ENCODE measurements at places on chromosomes 1 and 21.

- DNase-seq, result peak; percentile 11
Observed at GRCh38 chr1:67429528-67430357, 459 bp downstream of the SERBP1 start.

- DNase-seq, result no peak
Observed at GRCh38 chr1:202155478-202156021, 4.9 kb downstream of the PTPN7 start.

DNA sequence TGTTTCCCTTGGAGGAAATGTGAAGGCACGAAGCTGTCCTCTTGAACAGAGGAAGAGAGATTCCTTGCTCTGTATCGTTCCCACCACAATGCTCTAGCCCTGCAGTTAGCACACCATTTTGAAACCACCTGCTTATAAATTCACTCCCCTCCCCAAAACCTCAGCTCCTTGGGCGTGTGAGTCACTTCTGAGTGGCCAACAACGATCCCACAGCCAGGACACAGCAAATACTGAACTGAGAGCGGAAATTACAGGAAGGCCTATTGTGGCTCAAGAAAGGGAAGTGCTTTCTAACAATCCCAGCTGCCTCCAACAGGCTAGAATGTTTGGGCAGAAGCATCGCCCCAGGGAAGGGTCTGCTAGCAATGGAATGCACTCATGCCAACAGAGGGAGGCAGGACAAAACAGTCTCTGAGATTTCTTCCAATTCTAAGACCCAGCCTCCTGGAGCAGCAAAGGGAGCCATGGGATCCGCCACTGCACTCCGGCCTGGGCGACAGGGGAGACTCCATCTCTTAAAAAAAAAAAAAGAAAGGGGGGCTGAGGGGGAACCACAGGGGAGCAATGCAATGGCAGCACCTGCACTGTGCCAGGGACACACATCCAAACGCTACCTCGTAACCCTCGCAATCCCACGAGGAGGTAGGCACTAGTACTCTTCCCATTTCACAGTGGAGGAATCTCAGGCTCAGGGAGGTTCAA, 1.9 kb downstream of the TMEM53 start:
- DNase-seq, result peak; percentile 34

- DNase-seq, result no peak
Observed at GRCh38 chr1:230793463-230793745, 46.2 kb downstream of the CAPN9 start.

DNA sequence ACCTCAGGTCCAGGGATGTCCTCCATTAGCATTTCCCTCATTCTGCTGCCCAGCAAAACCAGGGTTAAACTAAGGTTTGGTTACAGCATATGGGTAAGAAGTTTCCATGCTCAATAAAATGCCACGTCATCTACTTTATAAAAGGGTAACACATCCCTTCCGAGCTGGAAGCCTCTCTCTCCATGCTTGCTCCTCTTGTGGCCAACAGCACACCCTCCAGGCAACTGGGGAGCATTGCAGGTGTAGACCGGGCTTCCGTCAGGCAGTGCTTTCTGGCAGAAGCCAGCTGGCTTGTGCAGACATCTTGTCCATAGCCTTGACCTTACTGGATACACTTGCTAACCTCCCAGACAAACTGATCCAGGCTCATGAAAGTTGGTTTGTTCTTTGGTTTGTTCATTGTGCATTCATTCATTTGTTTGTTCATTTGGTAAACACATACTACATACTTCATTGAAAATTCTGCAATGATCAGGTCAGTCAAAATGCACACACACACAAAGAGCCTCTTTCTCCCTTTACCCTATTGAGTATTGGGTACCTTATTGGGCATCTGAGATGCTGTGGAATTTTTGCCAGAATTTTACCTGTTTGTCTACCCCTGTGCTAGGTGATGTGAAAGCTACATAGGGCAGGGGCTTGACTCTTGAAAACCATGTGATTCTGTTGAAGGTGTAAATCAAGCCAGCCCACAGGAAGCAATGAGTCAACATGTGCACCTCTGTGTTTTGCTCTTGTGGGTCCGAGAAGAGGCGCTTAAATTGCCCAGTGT, 422.8 kb downstream of the CAMTA1 start:
- peak; percentile 68 for DNase-seq

- DNase-seq, result no peak
Observed at GRCh38 chr1:101220906-101221305, 15.9 kb upstream of the S1PR1 start.

GRCh38 chr1:28521502-28522164, 15.8 kb downstream of the RCC1 start:
- DNase-seq, result no peak

DNA sequence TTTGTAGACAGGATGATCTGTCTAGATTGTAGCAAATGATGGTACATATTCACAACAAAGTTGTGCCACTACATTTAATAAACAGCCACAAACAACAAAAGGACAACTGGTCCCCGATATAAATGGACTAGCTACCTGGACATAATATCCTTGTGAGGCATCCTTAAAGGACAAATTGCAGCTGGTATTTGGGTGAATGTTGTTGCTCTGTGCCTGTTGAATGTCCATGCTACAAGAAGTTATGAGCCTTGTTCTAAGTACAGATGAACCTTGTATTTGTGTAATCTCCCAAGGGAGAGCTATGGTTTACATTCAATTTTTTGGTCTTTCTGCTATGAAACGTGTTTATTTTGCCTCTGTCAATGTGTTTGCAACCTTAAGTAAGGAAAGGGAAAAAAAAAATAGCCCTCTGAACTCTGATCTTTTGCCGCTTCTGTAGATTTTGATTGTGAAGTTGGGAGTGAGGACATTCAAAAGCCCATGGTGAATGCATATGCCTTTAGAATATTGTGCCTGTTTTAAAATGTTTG, 26.5 kb downstream of the SFT2D2 start:
- no peak for DNase-seq

DNA sequence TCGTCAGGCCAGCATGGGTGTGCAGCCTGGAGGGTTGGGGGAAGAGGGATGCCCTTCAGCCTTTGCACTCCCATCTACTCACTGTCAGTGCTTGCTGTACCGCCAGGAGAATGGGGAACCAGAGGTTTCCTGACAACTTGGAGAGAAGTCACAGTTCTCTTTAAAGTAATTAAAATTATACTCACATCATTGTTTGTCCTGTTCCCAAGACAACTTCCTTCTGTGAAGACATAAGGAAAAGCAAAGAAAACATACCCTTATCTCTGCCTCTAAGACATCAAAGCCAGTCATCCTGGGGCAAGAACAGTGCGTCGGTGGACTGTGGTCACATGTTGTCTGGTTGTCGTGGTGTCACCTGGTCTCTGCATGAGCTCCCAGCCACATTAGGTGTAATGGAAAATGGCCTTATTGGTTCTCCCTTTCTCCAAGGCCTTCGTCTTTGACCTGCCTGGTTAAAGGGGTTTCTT, 17.6 kb downstream of the TRAF5 start:
- no peak for DNase-seq

DNA sequence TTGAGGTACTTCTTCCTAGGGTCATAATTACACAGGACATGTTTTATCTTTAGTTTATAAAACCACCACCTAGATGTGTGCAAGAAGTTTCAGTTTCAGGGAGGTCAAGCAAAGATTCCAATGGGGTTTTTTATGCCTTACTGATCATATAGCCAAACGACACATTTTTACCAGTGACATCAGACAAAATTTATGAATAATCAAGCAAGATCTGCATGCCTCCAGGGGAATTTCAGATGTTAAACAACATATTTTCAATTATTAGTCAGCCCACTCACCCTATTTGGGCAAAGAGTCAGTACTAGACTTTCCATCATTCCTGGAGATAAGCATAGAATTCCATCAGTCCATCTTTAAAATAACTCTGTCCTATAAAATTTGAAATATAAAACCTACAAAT, 867.4 kb downstream of the KCNT2 start:
- DNase-seq, result peak; percentile 87

All from fibroblast of skin of right biceps (primary cell).